ENCODE measurements at places on chromosomes 16 and 17.

- no peak for DNase-seq
Observed at GRCh38 chr16:55834049-55834448, 1.2 kb upstream of the CES1 start.

DNA sequence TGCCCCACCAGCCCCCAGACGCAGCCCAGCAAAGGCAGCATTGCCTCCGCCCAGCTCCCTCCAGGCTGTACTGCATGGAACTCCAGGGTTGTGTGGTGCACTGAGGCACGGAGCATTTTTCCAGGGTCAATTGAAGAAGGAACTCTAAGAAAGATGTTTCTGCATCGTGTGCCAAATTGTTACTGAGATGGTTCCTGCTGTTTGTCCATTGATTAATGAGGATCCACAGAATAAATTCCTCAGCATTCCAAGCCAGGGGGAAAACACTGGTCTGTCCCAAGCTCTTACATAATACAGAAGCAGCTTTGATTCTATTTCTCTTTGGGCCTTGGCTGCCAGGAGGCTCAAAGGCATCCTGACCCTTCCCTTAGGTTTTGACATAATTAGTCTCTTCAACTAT lies 80.9 kb downstream of the ZNF423 start:
- no peak for DNase-seq

DNA sequence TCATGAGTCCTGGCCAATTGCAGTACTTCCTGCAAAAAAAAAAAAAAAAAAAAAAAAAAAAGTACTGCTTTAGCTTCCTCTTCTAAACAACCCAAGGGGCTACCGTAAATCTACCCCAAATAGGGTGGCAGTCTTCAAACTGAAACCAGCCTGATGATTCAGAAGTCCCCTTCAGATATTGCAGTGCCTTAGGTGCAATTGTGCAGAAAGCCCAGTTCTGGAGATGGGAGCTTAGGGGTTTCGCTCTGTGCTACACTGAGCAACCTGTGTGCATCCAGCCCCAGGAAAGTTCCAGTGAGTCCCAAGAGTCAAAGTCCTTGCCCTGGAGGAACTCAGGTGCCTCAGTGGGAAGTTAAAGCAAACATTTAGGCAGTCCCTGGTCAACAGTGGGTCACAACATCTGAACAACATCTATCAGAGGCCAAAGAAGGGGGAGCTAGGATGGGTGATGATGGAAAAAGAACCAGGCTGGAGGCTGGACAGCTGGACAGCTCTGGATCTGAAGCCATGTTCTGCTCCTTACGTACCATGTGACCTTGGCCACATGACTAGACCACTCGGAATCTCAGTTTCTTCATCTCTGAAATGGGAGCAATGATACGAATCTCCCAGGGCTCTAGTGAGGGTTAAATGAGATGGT lies 6.7 kb upstream of the CIITA start:
- DNase-seq: no peak

- no peak for DNase-seq
Observed at GRCh38 chr16:84390131-84390785, 21.9 kb downstream of the ATP2C2 start.
